ENCODE measurements at places on chromosomes 1 and 21. TPM values are rescaled to one million over a fixed set of nuclear protein-coding genes. Genes with fewer than 3 reads are reported as not detected.

MMEL1 gene
- polyA plus RNA-seq, result 0.08 TPM

DHRS3 gene
- polyA plus RNA-seq, result 27.2 TPM

KPRP gene
- not detected for polyA plus RNA-seq

ATF3 gene
- 29.2 TPM for polyA plus RNA-seq

KIF26B gene
- 0.01 TPM for polyA plus RNA-seq

OR2T29 gene
- not detected for polyA plus RNA-seq

LCE6A gene
- polyA plus RNA-seq, result not detected

OR2L13 gene
- polyA plus RNA-seq, result not detected

FHL3 gene
- 582 TPM for polyA plus RNA-seq

B3GALT2 gene
- 0.16 TPM for polyA plus RNA-seq

HUNK gene
- 0.05 TPM for polyA plus RNA-seq

S100A2 gene
- 15.4 TPM for polyA plus RNA-seq

FAF1 gene
- polyA plus RNA-seq, result 71.8 TPM

DNA sequence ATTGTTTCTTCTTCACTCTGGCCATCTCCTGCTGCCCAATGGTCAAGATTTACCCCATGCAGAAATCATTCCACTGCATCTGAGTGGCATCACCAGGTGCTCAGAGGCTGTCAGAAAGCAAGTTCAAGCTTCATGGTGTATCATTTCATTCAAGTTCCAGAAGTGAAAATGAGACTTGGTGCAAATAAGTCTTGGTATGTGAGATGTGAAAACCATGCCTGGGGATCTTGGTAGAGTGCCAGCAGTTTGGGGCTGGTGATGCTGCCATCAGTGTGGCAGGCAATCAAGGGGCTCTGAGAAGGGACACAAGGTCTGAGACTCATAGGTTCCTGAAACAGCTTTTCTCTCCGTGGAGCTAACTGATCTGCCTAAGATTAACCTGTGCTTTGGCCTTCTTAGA lies 52.0 kb downstream of the CD2 start:
- DNase-seq, result no peak

DNA sequence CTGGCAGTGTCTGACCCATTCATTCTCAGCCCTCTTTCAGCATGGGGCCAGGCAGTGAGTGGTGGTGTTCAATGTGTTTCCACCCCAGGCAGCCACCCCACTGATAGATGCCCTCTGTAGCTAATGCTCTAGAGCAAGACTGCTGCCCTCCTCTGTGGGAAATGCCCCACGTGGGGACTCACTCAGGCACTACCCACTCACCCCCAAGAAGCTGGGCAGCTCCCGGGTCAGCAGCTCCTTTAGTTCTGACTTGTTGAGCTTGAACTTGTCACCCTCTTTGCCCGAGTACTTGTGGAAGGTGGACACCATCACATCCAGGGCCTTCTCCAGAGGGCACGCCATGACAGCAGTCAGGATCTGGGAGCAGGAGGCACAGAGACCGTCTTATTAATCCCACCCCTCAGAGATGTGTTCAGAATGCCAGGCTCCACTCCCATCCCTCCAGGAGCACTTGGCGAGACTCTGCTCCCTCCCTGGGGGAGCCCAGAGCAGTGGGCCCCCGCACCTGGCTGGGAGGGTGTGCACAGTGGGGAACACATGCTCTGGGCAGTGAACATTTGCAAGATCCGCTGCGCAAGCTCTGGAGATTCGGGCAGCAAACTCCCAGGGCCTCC lies 1.0 kb downstream of the S100A4 start:
- DNase-seq, result no peak

GRCh38 chr1:19081218-19081893 lies 124.9 kb upstream of the IFFO2 start:
- DNase-seq, result peak; percentile 54

- DNase-seq, result no peak
Observed at GRCh38 chr1:44220001-44220751, 6.9 kb downstream of the DMAP1 start.

DNA sequence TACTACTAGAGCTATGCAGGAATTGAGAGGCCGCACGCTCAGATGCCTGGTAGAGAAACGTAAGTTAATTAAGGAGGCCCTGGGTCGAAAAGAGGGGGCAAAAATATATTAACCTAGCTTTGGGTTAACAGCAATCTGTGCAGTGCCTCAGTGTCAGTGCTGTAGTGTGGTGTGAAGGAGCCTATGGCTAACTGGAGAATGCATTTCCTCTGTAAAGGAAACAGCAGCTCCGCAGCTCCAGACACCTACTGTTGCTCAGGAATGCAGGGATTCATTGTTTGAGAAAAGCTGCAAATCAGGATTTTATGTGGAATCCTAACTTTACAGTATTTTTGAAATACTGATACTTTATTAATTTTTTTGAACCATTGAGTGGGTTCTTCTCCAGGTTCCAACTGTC lies 18.4 kb downstream of the VANGL1 start:
- no peak for DNase-seq

DNA sequence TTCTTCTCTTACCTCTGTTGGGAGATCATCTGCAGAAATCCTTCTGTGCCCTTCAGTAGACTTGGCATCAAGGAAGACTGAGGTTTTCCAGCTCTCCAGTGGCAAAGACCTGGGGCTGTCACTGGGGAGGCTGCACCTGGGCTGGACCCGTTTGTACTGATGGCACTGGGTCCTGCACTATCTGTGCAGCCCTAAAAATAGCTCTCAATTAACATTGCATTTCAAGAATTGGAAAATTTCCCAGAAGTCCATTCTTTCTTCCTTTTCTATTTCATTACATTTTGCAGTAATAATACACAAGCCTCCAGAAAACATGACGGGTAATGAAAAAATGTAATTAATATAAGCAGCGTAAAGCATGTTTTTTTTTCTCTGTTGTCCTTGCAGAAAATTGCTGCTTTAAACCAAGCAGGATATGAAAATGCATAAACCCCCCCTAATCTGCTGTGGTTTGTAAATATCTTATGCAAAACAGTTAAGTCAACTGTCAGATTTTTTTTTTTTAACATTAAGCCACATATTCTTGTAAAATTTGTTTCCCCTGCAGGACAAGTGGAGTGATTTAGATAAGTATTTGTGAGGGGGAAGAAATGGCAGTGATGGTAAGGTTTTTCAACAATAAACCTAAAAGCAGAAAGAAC lies 64.9 kb downstream of the LMO4 start:
- no peak for DNase-seq

DNA sequence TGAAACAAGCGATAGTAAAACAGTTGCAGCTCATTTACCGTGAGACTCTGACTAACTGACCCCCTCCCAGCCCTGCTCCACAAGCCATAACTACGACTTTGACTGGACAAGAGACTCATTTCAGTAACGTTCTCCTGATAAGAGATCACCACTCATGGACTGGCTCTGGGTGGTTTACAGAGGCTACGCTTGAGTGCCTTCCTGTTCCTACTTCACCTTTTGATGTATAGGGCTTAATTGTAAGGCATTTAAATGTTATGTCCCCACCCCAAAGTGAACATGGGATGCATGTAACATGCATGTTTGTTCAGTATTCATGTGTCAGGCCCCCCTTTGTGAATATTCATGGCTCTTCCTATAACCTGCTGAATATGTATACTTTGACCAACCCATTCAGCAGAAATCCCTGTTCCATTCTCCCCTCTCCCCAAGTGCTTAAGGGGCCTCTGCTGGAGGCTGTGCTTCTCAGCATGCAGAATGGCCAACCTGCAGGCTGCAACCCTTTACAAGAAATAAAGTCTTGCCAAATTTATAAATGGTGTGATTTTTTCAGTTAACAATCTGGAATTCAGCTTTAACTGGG lies 50.7 kb upstream of the SPOCD1 start:
- no peak for DNase-seq

GRCh38 chr1:169892927-169893644 lies 610 bp downstream of the SCYL3 start:
- no peak for DNase-seq

- DNase-seq, result no peak
Observed at GRCh38 chr1:152160576-152160975, 1.5 kb upstream of the RPTN start.

DNA sequence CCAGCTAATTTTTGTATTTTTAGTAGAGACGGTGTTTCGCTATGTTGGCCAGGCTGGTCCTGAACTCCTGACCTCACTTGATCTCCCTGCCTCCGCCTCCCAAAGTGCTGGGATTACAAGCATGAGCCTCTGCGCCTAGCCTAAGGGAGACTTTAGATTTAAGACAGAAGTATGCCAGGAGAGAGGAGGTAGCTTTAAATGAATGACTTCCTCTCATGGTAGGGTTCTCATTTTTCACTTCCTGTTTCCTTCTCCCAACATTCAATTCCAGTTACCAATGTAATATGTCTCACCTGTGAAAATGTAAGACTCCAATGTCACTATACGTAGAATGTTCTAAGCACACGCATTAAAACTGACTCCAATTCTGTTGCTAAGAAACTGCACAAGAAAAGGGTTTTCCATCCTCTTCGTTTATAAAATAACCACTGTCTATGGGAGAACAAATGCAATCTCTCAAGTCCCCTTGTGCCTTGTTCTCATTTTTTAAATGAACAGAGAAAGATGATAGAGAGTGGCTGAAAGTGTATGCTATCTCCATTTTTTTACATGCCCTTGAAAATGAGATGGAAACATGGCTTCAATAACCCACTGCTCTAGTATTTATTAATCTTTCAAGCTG lies 140.0 kb downstream of the SLC45A1 start:
- no peak for DNase-seq

GRCh38 chr1:101257500-101258325 lies 20.9 kb downstream of the S1PR1 start:
- no peak for DNase-seq

GRCh38 chr1:97502360-97502759 lies 418.5 kb downstream of the DPYD start:
- no peak for DNase-seq

GRCh38 chr1:193730017-193730416 lies 543.6 kb upstream of the B3GALT2 start:
- no peak for DNase-seq

DNA sequence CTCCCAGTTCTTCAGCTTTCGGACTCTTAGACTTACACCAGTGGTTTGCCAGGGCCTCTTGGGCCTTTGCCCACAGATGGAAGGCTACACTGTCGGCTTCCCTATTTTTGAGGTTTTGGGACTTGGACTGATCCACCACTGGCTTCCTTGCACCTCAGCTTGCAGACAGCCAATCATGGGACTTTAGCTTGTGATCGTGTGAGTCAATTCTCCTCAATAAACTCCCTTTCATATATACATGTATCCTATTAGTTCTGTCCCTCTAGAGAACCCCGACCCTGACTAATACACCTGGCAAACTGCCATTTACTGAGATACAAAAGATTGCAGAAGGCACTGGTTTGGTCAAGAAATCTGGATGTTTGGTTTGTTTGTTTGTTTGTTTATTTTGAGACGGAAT lies 6.4 kb upstream of the RAB4A start:
- no peak for DNase-seq

- DNase-seq, result peak; percentile 76
Observed at GRCh38 chr21:46375560-46376230, 51.7 kb downstream of the PCNT start.

- no peak for DNase-seq
Observed at GRCh38 chr21:16421007-16421406, 691.2 kb downstream of the USP25 start.

GRCh38 chr1:236407059-236407458 lies 13.0 kb downstream of the EDARADD start:
- DNase-seq, result no peak

DNA sequence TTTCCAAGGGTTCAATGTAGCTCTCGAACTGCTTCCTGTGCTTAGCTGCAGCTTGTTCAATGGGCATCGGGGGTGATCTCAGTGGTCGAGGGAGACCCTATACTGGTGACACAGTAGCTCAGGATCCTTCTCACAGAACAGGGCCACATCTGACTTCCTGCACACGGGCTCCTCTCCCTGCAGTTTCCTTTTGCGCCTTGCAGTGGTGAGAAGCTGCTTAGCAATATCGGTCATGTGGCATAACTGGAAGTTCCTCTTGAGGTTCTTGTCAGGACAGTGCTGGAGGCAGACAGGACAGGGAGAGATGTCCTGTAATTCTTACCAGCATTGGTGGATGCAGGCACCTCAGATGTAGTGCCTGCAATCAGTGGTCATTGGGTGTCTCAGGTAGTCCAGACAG lies 140.5 kb upstream of the MAP1LC3C start:
- no peak for DNase-seq

GRCh38 chr21:45937721-45938452 lies 43.7 kb upstream of the COL6A1 start:
- no peak for DNase-seq

GRCh38 chr1:214662223-214662785 lies 59.3 kb downstream of the CENPF start:
- no peak for DNase-seq

DNA sequence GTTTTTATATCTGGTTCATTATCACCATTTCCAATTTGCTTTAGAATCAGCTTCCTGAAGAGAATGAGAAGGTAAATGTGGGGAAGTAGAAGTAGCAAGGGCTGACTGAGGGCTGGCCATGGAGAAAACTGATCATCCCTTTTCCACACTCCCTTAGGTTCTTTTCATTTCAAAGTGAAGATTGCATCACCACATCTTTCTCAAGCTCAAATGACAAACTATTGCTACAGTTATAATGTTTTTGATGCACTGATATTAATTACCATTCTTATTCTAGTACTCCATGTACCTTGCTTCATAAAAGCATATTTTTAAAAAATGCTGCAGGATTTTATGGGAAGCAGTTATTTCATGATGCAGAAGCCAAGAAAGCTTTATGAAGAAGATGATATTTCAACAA lies 7.9 kb upstream of the AK5 start:
- no peak for DNase-seq

- DNase-seq, result peak; percentile 19
Observed at GRCh38 chr1:207917080-207917479, 6.2 kb upstream of the CD34 start.

- DNase-seq, result no peak
Observed at GRCh38 chr1:235511470-235512240, 7.4 kb upstream of the B3GALNT2 start.

DNA sequence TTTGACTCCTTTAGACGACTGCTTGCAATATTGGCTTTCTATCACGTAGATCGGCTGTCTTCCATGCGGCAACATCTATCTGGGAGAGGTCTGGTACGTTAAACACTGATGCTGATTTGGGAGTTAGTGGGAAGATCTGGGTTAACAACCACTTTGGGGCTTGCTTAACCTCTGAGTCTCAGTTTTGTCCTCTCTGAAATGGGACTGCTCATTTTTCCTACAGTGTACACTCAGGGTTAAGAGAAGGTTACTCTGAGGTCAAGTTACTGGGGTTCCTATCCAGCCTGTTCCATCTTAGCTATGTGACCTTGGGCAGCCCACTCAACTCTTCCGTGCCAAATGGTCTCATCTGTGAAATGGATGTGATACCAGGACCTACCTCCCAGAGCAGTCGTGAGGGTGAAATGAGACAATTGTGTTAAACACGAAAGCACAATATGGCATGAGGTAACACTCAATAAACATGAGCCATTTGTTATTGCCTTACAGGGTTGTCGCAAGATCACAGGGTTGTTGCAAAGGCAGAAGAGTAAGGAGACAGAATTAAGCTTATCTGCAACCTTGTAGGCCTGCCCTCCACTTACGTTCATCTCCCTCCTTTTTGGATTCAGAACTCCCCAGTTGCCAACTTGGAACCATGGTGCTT lies 5.6 kb downstream of the ABCA4 start:
- no peak for DNase-seq

- no peak for DNase-seq
Observed at GRCh38 chr1:36484099-36484498, 1.4 kb upstream of the CSF3R start.

- DNase-seq, result no peak
Observed at GRCh38 chr1:203250911-203251310, 21.4 kb upstream of the CHIT1 start.
